ENCODE measurements at places on chromosomes 11 and 22. TPM values are rescaled to one million over a fixed set of nuclear protein-coding genes. Genes with fewer than 3 reads are reported as not detected.

DNA sequence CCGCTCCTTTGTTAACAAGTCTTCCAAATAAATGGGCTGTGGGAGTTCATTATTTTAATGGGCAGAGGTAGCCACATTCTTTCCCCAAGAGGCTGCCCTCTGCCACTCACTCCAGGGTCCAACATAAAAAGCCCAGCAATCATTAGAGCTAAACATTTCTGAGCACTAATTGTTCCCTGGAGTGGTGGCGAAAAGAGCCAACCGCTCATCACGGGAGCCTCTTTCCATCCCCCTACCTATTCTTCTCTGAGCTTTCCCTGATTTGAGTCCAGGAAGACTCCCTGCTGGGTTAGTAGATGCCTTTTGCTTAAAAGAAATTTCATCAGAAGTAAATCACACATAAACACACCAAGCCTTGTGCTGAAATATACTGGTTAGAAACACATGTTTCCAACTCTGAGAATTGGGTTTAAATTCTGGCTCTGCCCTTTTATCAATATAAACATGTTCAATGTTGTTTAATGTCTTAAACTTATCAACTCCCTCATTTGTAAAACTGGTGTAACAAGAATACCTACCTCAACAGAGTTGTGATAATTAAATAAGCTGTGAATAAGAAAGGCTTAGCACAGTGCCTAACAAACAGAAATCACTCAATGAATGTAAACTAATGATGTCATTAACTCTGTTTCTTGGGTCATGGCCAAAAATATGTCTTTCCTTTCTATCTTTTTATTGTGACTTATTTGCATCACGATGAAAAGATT is at the start of gene OR5A2:
Gene OR5A2 (minus strand): TSS at position 53 of the 707 bp plus-strand sequence. CDS start 3,460 bp downstream, outside the sequence.
- no peak within 1 kb of the TSS for H3K4me3 ChIP-seq
- DNase-seq: no peak
- H3K4me1 ChIP-seq: no peaks in the 10 kb centered on the region
- no peak within 1 kb of the TSS for H3K27ac ChIP-seq

GRCh38 chr22:31728857-31729256 is 21.1 kb downstream of the PRR14L start:
- peaks cover 2% of the 10 kb centered on the region for H3K36me3 ChIP-seq
- no peaks in the 10 kb centered on the region for H3K27me3 ChIP-seq
- H3K4me1 ChIP-seq: peaks cover 3% of the 10 kb centered on the region

DNA sequence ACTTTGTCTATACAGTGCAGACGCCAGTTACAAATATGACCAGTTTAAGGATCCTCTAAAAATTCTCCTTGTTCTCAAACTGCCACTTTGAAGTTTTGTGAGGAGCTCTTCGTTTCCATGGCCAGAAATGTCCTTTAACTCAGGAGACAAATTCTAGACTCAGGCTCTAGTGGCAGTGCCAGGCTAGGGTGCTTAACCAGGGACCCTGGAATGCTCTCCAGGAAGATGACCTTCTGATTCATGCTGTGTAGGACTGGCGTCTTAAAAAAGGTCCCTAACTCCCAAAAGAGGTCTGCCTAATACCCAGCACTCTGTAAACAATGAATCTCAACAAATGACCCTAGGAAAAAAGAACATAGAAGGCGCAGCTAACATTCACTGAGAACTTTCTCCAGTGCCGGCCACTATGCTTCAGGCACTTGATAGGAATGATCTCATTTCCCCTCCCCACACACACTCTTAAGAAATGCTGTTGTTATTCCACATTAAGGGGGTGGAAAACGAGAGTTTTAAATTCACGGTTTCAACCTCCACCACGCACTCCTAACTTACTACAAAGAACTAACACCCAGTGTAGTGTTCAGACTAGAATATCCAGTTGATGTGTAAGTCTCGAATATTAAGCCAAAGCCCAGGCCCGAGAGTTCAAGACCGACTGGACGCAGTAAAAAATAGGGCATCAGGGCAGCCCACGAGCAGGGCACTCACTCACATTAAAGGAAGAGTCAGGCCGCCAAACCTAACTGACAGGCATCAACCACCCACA is 747 bp downstream of the NXF1 start:
- no peaks in the 10 kb centered on the region for H3K27me3 ChIP-seq
- H3K4me3 ChIP-seq: peak overlapping the region; percentile 91
- no peak for DNase-seq
- H3K36me3 ChIP-seq: peaks cover 17% of the 10 kb centered on the region

- no peak overlapping the region for H3K27ac ChIP-seq
- peaks cover 14% of the 10 kb centered on the region for H3K36me3 ChIP-seq
- DNase-seq: no peak
Observed at GRCh38 chr11:74269161-74269811, 42.2 kb downstream of the P4HA3 start.

DNA sequence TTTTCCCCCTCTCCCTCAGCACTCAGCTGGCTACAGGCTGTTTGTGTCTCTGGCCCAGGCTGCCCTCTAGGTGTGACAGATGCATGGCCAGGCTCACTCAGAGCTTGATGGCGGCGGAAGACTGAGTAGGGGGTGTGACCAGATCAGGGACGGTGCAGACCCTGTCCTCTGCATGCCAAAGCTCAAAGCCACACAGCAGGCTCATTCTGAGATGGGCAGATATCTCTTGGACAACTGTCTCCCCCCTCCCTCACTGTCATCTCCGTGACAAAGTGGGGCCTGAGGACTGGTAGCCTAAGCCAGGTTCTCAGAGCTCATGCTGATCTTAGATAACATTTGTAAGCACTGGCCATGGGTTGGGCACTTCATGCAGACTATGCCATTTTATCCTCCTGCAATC is 231.3 kb downstream of the DSCAML1 start:
- no peaks in the 10 kb centered on the region for H3K36me3 ChIP-seq
- no peaks in the 10 kb centered on the region for H3K4me1 ChIP-seq
- H3K4me3 ChIP-seq: no peak overlapping the region

DNA sequence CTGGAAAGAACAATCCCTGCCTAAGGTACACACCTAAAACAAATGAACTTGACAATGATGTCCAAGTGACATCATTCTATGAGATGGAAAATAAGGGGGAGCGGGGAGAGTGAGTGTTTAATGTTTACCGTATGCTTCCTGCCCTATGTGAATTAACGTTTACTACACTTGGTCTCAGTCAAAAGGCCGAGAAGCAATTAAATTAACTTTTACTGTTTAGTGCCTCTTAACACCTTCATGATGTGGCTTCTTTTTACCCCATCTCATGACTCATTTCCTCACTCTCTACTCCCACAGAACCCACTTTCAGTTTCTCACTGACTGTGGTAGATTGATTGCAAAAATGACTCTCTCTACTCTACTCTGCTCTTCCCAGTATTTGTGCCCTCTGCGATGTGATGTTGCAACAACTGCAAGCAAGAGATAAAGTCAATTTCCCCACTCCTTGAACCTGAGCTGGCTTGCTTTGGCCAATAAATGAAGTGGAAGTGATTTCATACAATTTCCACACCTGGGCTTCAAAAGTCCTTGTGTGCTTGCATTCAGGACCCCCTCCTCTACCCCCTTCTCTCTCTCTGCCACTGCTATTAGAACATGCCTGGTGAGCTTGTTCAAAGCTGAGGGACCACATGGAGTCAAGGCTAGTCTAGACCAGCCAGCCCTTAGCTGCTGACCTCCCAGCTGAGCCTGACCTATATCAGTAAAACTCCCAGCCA is 11.6 kb upstream of the ALKBH3 start:
- H3K36me3 ChIP-seq: no peaks in the 10 kb centered on the region
- no peak overlapping the region for H3K4me3 ChIP-seq
- peaks cover 23% of the 10 kb centered on the region for H3K27me3 ChIP-seq
- no peak overlapping the region for H3K27ac ChIP-seq

The SMIM35 gene
- total RNA-seq: not detected

The BAIAP2L2 gene
- 0.21 TPM for total RNA-seq

The RAPSN gene
- 0.33 TPM for total RNA-seq

The LDHAL6A gene
- total RNA-seq: not detected

The NRXN2 gene
- total RNA-seq: 3.0 TPM

The MMP3 gene
- total RNA-seq: not detected

Measured in chondrocyte (in vitro differentiated cells).